Lung (tissue), 17 donors: ENCODE measurements at places on chromosomes 5 and 9. TPM values are rescaled to one million over a fixed set of nuclear protein-coding genes. Genes with fewer than 3 reads are reported as not detected.

DNA sequence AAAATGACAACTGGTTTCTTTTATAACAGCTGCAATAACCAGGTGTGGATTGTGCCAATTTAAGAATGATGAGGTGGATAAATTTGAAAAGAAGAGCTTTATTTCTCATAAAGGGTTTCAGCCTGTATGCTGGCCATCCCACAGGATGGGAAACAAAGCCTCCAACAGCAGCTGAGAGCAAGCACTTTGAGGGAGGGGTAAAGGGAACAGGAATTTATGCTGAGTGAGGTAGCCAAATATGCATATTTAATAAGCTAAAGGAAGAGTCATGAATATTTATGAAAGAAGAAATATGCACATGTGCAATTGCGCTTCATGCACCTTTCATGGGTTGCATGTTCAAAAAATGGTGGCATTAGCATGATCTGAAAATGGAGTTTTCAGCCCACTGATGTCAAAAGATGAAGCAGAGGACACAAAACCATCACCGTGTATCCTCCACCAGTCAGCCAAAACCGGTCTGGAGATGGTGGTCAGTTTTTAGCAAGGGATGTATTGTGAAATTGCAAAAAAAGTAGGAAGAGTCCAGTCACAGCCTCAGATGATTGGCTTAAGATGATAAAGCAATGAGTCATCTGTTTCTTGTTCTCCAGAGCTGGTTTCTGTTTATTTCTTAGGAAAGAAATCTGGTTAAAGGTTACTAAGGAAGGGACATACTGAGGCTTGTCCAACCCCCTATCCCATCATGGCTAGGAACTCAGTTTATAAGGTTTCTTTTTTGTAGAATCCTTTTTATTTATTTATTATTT, 47.9 kb downstream of the DEPDC1B start:
- no peak for DNase-seq
- H3K27me3 ChIP-seq = no peaks in the 10 kb centered on the region
- H3K27ac ChIP-seq = no peak overlapping the region
- no peaks in the 10 kb centered on the region for H3K36me3 ChIP-seq

LHX3 gene
- total RNA-seq = not detected

OTULINL gene
- total RNA-seq = 59.9 TPM

NEUROG1 gene
- not detected for total RNA-seq

DNA sequence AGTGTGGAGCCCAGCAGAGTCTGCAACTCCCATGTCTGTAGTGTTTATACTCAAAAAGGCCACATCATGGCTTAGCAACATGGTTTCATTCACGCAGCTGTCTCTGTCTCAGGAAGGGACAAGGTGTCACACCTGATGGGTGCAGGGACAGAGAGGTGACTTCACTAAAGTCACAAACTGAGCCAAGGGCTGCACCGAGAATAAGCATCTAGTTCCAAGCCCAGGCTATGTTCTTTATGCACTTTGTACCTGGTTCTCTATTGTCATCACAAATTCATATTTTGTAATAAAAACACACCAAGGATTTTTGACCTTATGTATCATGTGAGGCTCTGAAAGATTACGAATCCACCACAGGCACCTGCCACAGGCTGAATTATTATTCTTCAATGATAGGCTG, 64.9 kb upstream of the STK32A start:
- no peak overlapping the region for H3K27ac ChIP-seq
- no peaks in the 10 kb centered on the region for H3K27me3 ChIP-seq
- H3K4me3 ChIP-seq = no peak overlapping the region
- no peaks in the 10 kb centered on the region for H3K4me1 ChIP-seq

GRCh38 chr5:176822793-176823481, 12.6 kb downstream of the UNC5A start:
- DNase-seq = no peak
- H3K4me3 ChIP-seq = no peak overlapping the region
- no peaks in the 10 kb centered on the region for H3K4me1 ChIP-seq

SHC3 gene
- total RNA-seq = 19.2 TPM

HDAC3 gene
- total RNA-seq = 52.3 TPM

RAD1 gene
- total RNA-seq = 19.5 TPM

DNA sequence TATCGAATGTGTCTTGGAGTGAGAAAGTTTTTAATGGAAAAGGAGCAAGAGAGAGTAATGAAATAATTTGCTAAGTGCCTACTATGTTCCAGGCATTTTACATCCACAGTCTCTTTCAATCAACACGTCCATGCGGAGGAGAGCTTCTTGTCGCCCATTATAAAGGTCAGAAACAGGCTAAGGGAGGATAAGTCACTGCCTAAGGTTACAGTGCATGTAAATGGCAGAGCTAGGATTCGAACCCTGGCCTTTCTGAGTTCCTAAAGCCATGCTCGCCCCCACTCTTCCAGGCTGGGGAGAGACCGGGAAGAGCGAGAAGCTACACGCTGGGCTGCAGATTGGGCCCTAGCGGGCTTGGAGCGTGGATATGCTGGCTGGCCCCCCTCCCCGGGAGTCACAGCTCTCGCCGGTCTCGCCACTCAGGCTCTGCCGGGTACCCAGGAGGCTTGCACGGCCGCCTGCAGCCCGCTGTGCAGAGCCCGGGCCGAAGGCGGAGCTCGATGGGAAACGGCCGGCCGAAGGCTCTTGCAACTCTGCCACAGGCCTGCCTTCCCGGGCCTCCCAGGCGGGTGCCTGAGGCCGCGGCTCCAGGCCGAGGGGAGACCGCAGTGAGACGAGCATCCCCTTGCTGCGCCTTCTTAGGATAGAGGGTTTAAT, 775 bp upstream of the LHX2 start:
- no peaks in the 10 kb centered on the region for H3K4me1 ChIP-seq
- H3K27ac ChIP-seq = no peak overlapping the region
- peaks cover 22% of the 10 kb centered on the region for H3K27me3 ChIP-seq
- H3K36me3 ChIP-seq = no peaks in the 10 kb centered on the region
- DNase-seq = peak; percentile 52

DNA sequence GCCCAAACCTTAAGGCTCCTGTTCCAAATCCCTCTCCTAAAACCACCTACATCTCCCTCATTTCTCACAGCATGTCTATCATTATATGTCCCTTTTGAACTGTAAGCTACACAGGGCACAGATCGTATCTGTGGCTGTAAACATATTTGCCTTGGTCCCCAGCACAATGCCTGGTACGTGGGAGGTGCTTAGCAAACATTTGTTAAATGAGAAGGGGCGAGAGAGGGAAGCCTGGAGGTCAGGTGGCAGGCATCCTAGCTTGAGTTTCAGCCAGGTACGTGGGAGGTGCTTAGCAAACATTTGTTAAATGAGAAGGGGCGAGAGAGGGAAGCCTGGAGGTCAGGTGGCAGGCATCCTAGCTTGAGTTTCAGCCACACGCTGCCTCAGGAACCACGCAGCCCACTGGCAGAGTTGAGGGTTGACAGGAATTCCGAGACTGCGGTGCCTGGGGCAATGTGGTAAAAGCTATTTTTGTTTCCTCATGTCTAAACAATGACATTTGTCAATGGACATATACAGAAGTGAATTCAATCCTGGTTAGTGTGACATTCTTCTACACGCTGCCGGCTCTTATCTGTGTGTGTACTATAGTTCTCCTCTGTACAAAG, 113.6 kb downstream of the EFNA5 start:
- H3K36me3 ChIP-seq = no peaks in the 10 kb centered on the region
- peak; percentile 44 for DNase-seq
- no peak overlapping the region for H3K4me3 ChIP-seq
- H3K27ac ChIP-seq = peak overlapping the region; percentile 45

NAA35 gene
- total RNA-seq = 21.8 TPM

GRCh38 chr9:110156902-110157301, 51.1 kb downstream of the C9orf152 start:
- H3K4me3 ChIP-seq = no peak overlapping the region
- H3K27me3 ChIP-seq = no peaks in the 10 kb centered on the region
- no peak for DNase-seq
- H3K4me1 ChIP-seq = peaks cover 28% of the 10 kb centered on the region

ANKDD1B gene
- total RNA-seq = 8.0 TPM

IFNK gene
- total RNA-seq = not detected

GRCh38 chr5:166240705-166241104, 2050.7 kb upstream of the WWC1 start:
- no peak for DNase-seq
- H3K36me3 ChIP-seq = no peaks in the 10 kb centered on the region
- H3K27me3 ChIP-seq = no peaks in the 10 kb centered on the region
- H3K4me3 ChIP-seq = no peak overlapping the region

CDKN2B-AS1 gene
- 1.2 TPM for total RNA-seq

IFNA13 gene
- not detected for total RNA-seq

DNA sequence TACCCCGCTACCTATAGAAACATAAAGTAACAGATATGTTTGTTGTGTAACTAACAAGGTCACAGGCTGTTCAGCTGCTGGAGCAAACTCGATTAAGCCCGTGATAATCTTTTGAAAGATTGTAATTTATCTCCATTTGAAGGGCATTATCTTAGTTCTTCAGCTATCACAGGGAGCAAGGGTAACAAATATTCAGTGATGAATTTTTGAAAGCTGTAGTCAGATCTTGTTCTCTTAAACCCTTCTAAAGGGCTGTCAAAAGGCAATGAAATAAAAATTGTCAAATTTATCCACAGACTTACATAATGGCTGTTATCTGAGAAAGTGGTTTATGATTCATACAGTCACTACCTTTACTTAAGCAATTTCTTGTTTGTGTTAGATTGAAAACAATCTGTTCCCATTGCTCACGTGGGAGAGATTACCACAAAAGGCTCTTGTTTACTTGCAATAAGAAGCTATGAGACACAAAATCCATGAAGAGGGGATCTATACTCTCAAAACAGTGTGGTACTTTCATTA, 78.3 kb upstream of the ZNF608 start:
- DNase-seq = no peak
- H3K4me3 ChIP-seq = no peak overlapping the region
- no peaks in the 10 kb centered on the region for H3K27me3 ChIP-seq
- H3K27ac ChIP-seq = no peak overlapping the region
- no peaks in the 10 kb centered on the region for H3K36me3 ChIP-seq

CCDC192 gene
- total RNA-seq = 0.40 TPM

GRCh38 chr5:9176641-9177040, 369.2 kb downstream of the SEMA5A start:
- H3K4me3 ChIP-seq = no peak overlapping the region
- no peaks in the 10 kb centered on the region for H3K36me3 ChIP-seq
- H3K27me3 ChIP-seq = no peaks in the 10 kb centered on the region
- no peak for DNase-seq

DNA sequence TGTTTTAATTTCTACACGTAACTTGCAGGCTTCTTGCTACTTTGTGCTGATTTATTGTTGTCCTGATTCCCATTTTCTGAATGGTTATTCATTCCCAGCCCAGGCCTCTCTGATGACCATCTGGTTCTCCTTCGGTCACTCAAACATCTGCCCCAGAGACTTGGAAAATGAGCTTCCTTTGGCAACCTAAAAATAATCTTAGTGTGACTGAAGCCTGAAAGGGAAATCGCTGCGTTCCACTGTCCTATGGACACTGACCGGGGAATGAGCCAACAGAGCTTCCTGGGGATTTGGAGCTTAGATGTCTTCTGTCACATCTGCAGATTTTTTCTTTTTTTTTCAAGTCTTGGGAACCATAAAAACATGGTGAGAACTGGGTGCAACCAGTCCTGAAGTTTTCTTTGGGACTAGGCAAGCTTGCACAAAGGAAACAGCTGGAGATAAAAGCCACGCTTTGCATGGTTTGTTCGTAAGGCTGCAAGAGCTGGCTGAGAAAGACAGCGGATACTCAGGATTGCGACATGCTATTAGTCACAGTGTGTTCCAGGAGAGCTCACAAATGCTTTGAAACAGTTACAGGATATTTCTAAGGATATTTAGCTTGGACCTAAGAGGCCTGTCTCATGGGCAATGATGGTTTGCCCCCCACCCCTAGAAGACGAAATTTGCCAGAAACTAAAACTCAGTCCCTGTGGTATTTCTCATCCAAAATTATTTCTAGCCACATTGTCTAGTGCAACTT, 146.2 kb downstream of the GOLPH3 start:
- H3K4me1 ChIP-seq = peaks cover 31% of the 10 kb centered on the region
- peaks cover 3% of the 10 kb centered on the region for H3K36me3 ChIP-seq
- H3K4me3 ChIP-seq = no peak overlapping the region
- peak; percentile 99 for DNase-seq
- H3K27me3 ChIP-seq = no peaks in the 10 kb centered on the region
- H3K27ac ChIP-seq = peak overlapping the region; percentile 48

DNA sequence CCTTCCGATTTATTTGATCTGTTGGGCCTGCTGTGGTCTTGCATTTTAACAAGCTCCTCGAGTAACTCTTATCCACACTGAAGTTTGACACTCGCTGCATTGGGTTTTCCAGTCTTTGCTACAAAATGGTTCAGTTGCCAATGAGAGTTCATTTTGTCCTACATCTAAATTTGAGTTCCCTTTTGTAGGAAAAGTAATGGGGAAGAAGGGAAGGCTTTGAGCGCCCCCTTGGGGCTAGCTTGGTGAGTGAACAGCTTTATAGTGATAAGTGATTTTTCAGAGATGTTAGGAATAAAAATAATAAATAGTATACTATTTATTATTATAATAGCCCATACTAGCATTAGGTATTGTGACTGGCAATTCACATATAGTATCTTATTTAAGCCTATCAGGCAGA, 89.9 kb upstream of the GNAQ start:
- no peaks in the 10 kb centered on the region for H3K4me1 ChIP-seq
- no peak overlapping the region for H3K4me3 ChIP-seq
- H3K27ac ChIP-seq = no peak overlapping the region
- H3K27me3 ChIP-seq = no peaks in the 10 kb centered on the region
- peak; percentile 79 for DNase-seq

WNT8A gene
- total RNA-seq = not detected

DNA sequence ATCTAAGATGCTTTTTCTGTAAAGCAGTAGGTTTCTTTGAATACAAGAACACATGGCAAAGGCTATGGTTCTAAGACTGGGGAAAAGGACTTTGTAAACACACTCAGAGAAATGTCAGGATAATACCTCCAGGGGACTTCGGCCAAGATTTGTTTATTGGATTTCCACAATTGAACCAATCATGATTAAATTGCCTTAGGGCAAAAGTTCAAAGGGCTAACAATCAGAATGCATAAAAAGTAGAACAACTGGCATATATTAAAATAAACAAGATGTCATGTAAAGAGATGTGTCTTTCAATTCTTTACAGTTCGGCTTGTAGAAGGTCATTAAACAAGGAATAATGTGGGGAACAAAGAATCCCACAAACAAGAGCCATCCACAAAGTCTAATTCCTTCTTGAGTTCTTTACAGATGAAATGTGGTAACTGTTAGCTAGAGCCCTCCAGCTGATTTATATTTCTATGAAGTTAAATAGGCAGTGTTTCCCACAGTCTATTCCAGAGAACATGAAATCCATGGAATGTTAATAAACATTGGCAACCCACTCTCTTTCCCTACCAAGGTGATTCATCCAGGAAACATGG, 565.5 kb downstream of the ZNF608 start:
- H3K36me3 ChIP-seq = no peaks in the 10 kb centered on the region
- no peak overlapping the region for H3K4me3 ChIP-seq
- DNase-seq = no peak
